Jurkat, Clone E6-1 (cell line): ENCODE measurements at places on chromosomes 16 and 17.

DNA sequence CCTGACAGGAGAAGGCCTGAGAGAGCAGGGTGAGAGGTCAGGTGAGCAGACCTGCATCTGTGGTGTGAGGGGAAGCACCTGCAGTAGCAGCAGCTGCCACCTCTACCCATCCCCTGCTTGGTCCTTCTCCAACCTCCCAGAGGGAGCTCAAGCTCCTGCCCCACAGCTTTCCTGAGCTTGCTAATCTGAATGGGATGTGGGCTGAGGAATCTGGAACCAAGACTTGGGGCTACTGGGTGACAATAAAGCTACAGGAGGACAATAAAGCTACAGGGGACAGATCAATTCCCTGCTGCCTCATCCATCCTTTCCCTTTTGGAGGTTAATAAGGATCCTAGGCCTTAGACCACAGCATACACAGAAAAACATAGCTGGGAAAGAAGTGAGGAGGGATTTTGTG lies 4.9 kb upstream of the TBX4 start:
- no peak for DNase-seq

DNA sequence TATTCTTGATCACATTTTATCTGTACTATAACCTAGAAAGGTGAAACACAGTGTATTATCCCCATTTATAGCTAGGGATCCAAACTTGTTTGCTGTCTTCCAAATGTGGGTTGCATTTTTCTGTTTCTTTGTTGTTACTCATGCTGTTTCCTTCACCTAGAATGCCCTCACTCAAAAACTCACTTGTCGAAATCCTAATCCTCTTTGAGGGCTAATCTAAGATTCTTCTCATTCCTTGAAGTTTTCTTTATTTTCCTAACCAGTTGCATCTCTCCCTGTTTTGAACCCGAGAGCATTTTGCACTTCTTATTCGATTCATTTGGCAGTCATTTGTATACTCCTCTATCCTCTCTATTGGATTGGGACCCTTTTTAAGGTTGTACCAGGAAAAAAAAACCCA lies 9.6 kb downstream of the CALCOCO2 start:
- no peak for DNase-seq

DNA sequence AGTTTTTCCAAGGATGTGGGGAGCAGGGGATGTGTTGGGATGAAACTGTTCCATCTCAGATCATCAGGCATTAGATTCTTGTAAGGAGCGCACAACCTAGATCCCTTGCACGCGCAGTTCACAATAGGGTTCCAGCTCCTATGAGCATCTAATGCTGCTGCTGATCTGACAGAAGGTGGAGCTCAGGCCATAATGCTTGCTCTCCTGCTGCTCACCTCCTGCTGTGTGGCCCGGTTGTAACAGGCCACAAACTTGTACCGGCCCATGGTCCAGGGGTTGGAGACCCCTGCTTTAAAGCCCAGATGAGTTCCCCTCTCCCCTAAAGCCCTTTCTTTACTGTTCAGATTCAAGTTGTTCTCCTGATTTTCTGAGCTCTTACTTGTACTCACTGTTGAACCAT lies 44.8 kb downstream of the RNF135 start:
- no peak for DNase-seq

GRCh38 chr17:77666881-77667395 lies 291.6 kb upstream of the TNRC6C start:
- peak; percentile 91 for DNase-seq

GRCh38 chr17:17417718-17418181 lies 59.0 kb upstream of the MED9 start:
- no peak for DNase-seq

- no peak for DNase-seq
These were observed 97.8 kb downstream of the MYH11 start for GRCh38 chr16:15759070-15759469.

GRCh38 chr17:31373150-31374093 lies 18.1 kb upstream of the RAB11FIP4 start:
- peak; percentile 71 for DNase-seq

DNA sequence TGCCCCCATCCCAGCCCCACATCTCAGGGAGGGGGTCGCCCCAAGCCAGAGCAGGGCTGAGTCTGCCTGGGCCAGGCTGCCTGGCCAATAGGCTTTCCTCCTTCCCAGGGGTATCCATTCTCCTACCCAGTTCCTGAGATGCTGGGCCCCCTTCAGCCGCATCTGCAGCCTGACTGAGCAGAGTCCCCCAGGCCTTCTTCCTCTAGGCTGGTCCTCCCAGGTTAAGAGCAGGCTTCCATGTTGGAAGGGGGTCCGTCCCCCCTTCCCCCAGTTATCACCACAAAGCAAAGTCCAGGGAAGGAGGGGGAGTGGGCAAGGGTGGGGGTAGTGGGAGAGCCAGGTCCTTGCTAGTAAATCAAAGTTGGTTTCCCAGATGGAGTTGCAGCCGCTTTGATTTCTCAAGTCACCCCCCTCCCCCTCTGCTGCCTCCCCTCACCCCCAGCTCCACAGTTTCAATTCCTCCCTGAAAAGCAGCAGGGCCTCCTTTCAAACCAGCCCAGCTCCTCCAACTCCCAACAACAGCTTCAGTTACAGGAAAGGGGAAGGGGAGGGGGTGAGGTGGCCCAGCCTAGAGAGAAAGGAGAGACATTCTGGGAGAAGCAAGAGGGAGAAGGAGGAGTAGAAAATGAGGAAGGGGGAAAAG lies 9.5 kb upstream of the FZD2 start:
- DNase-seq, result no peak

- DNase-seq, result no peak
These were observed 2.9 kb downstream of the FXR2 start for GRCh38 chr17:7611635-7612293.

DNA sequence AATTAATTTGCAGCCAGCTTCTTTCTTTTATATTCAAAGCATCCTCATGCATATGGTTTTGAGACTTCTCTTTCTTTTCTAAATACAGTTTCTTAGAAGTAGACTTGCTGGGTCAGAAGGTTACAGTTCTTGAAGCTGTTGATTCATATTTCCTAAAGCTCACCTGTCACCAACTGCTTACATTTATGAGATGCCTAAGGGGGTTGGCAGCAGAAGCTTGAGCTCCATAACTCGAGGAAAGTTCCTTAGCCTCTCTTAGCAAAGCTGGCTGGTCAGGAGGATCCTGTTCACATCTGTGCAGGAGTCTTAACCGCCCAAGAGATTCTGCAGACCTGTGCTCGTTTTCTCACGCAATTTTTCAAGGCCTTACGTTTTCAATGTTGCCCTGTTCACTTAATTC lies 218.8 kb downstream of the SNX29 start:
- DNase-seq, result no peak

GRCh38 chr17:50767030-50767429 lies 288 bp downstream of the ANKRD40CL start:
- no peak for DNase-seq
